Small intestine (tissue), 16 donors: ENCODE measurements at places on chromosomes 5 and 9.

DNA sequence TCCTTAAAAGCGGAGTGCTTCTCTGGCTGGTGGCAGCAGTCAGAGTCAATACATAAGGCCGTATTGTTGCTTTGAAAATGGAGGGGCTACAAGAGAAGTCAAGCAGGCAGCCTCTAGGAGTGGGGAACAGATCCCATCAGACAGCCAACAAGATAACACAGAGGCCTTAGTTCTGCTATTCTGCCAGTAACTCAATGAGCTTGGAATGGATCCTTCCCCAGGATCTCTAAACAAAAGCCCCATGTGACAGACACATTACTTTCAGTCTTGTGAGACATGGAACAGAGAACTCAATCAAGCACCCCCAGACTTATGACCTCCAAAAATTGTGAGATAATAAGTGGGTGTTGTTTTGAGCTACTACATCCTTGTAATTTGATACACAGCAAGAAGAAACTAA is 158.6 kb downstream of the RFX3 start:
- H3K4me1 ChIP-seq: no peaks in the 10 kb centered on the region
- no peak overlapping the region for H3K4me3 ChIP-seq
- no peak for DNase-seq
- no peaks in the 10 kb centered on the region for H3K27me3 ChIP-seq

DNA sequence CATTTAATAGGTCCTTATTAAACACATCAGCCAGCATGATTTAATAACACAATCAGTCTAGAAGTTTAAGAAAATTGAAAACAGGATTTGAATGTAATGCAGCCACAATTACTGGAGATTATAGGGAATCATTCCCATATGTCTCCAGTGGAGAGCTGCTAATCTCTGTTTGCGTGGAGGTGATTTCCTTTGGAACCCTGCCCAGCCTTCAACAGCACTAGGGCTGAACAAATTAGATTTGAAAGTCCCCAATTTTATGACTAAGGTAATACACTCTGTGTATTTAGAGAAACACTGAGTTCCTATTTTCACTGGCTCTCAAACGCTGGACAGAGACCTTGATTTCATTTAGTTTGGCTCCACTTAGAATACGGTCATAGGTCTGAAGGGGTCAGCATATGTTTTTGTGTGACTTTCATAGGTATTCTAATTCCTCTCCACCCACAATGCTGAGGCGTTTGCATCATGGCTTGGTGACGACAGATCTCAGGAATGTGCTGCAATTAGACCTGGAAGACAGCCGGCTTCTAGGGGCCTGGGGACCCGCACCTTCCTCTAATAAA is 508.3 kb downstream of the EBF1 start:
- H3K27ac ChIP-seq: no peak overlapping the region
- H3K4me1 ChIP-seq: peaks cover 23% of the 10 kb centered on the region
- H3K4me3 ChIP-seq: no peak overlapping the region
- DNase-seq: peak; percentile 3

DNA sequence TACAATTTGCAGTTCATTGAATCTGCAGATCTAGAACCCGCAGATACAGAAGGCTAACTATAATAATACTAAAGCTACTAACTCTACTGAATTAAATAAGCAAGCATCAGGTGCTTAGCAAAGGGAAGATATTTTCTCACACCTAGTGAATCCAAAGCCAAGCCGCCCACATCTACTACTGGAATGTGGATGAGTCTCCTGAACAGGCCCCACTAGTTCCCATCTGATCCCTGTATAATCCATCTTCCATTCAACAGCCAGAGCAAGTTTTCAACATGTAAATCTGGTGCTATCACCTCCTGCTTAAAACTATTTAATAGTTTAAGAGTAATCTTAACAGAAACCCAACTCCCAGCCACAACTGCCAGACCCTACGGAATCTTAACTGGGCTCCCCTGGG is 18.9 kb downstream of the ARL15 start:
- no peaks in the 10 kb centered on the region for H3K4me1 ChIP-seq
- H3K27ac ChIP-seq: no peak overlapping the region
- H3K4me3 ChIP-seq: no peak overlapping the region

DNA sequence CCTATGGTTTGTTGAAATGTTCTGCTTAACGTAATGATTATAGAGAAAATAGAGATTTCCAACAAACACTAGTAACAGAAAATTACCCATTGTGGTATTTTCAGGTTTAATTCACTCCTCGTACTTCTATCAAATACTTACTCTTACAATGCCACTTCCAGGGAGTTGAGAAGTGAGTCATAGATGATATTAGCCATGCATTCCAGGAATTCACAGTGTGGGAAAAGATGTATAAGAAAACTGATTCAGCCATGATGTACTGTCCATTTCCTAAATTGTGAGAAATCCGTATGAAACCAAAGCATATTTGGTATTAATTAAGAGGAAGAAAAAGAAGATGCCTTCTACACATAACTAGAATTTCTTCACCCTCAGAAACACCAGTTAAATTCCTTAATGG is 1854.6 kb upstream of the WWC1 start:
- H3K27me3 ChIP-seq: no peaks in the 10 kb centered on the region
- no peaks in the 10 kb centered on the region for H3K36me3 ChIP-seq
- no peak overlapping the region for H3K4me3 ChIP-seq
- no peak overlapping the region for H3K27ac ChIP-seq

DNA sequence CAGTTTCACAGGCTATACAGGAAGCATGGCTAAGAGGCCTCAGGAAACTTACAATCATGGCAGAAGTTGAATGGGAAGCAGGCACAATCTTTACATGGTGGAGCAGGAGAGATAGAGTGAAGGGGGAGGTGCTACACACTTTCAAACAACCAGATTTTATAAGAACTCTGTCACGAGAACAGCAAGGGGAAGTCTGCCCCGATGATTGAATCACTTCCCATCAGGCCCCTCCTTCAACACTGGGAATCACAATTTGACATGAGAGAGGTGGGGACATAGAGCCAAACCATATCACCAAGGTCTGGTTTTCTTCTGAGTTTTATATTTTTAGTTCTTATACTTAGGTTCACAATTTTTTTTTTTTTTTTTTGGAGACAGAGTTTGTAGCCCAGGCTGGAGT is 16.1 kb downstream of the ZCCHC9 start:
- H3K27me3 ChIP-seq: no peaks in the 10 kb centered on the region
- DNase-seq: no peak
- H3K27ac ChIP-seq: no peak overlapping the region
- H3K4me1 ChIP-seq: no peaks in the 10 kb centered on the region
- H3K4me3 ChIP-seq: no peak overlapping the region
- peaks cover 4% of the 10 kb centered on the region for H3K36me3 ChIP-seq

- no peaks in the 10 kb centered on the region for H3K27me3 ChIP-seq
- peak; percentile 84 for DNase-seq
- no peaks in the 10 kb centered on the region for H3K4me1 ChIP-seq
- peak overlapping the region; percentile 68 for H3K27ac ChIP-seq
These were observed 28.0 kb upstream of the TXN start for GRCh38 chr9:110284211-110284844.

- no peaks in the 10 kb centered on the region for H3K4me1 ChIP-seq
- H3K4me3 ChIP-seq: no peak overlapping the region
- no peaks in the 10 kb centered on the region for H3K27me3 ChIP-seq
- no peaks in the 10 kb centered on the region for H3K36me3 ChIP-seq
- DNase-seq: no peak
- H3K27ac ChIP-seq: no peak overlapping the region
These were observed 344.8 kb downstream of the NTRK2 start for GRCh38 chr9:85014292-85014691.

DNA sequence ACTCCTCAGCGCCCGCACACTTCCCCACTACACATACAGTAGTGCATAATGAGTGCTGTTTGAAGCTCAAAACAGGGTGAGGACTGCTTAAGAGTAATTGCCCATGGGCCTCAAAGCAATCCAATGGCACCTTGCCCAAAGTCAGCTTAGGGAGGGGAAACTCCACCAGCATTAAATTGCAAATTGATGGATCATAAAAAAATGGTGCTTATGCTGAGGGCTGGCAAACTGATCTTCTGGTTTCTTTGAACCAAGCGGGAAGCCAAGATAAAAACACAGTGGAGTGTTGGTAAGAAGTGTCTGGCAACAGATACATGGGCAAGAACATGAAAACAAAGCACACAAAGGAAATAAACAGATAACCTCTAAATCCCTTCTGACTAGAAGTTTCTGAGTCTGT is 28.0 kb downstream of the TLE1 start:
- no peaks in the 10 kb centered on the region for H3K36me3 ChIP-seq
- DNase-seq: no peak
- H3K4me1 ChIP-seq: peaks cover 17% of the 10 kb centered on the region

GRCh38 chr9:77456829-77457437 is 191.2 kb downstream of the GNA14 start:
- H3K27ac ChIP-seq: no peak overlapping the region
- no peak overlapping the region for H3K4me3 ChIP-seq
- no peaks in the 10 kb centered on the region for H3K4me1 ChIP-seq

DNA sequence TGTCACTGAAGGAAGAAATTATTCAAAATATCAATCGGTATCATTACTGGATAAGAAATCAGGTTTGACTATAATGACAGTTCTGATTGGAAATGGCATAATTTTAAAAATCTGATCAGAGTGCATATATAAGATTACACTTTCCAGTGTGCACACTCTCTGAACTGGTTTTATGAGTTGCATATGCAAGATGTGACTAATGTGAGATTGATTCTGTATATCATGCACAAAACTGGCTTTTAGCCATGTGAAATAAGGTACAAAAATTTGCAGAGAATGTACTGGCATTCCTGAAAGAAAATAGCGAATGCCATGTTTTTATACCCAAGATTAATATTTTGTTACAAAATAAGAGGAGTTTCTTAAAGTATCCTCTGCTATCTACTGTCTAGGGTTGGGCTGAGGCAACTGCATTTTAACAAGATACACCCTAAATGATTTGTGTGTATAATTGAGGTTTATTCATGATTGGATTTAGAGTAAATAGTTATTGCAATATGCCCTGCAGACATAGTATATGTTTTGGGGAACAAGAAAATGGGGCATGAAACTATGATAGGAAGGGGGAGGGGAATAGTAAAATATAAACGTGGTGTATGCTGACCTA is 70.7 kb downstream of the LNPEP start:
- DNase-seq: no peak
- peaks cover 10% of the 10 kb centered on the region for H3K36me3 ChIP-seq
- H3K27ac ChIP-seq: no peak overlapping the region
- no peak overlapping the region for H3K4me3 ChIP-seq

- no peak overlapping the region for H3K27ac ChIP-seq
- DNase-seq: no peak
- no peak overlapping the region for H3K4me3 ChIP-seq
These were observed 3.2 kb upstream of the SLIT3 start for GRCh38 chr5:169304175-169304574.

- peaks cover 40% of the 10 kb centered on the region for H3K36me3 ChIP-seq
- no peaks in the 10 kb centered on the region for H3K4me1 ChIP-seq
- no peak overlapping the region for H3K4me3 ChIP-seq
- no peaks in the 10 kb centered on the region for H3K27me3 ChIP-seq
These were observed 27.0 kb downstream of the SLC25A25 start for GRCh38 chr9:128094950-128095544.

DNA sequence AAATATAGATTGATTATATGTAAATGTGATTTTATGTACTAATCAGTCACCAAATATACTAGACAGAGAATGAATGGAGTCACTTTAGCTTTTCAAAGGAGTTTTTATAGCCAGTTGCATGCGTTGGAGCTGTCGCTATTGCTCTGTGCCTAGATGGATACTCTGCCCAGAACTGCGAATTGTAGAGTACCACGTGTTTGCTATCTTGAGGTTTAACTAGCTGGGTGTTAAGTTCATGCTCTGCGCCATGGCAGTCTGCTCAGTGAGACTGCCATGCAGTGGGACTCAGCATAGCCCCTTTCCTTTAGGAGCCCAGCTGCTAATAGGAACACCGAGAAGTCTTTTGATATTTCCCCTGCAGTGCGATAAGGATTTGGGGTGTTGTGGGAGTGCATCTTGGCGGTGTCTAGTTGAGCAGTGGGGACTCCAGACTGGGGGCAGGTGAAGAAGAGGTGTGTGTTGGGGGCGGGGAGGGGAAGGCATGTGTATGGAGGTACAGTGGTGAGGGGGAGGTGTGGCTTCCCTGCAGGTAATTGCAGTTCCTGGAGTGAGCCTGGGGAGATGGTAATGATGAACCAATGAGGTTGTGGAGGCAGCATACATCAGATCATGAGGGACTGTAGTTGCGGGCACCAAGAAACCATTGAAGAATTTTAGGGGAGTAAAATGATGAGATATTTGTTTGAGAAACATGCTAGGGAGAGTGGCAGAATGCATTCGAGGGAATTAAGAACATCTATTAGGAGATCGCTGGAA is 118.9 kb downstream of the TRIO start:
- H3K27me3 ChIP-seq: no peaks in the 10 kb centered on the region
- H3K36me3 ChIP-seq: no peaks in the 10 kb centered on the region
- DNase-seq: no peak
- H3K4me1 ChIP-seq: peaks cover 9% of the 10 kb centered on the region
- H3K4me3 ChIP-seq: no peak overlapping the region

DNA sequence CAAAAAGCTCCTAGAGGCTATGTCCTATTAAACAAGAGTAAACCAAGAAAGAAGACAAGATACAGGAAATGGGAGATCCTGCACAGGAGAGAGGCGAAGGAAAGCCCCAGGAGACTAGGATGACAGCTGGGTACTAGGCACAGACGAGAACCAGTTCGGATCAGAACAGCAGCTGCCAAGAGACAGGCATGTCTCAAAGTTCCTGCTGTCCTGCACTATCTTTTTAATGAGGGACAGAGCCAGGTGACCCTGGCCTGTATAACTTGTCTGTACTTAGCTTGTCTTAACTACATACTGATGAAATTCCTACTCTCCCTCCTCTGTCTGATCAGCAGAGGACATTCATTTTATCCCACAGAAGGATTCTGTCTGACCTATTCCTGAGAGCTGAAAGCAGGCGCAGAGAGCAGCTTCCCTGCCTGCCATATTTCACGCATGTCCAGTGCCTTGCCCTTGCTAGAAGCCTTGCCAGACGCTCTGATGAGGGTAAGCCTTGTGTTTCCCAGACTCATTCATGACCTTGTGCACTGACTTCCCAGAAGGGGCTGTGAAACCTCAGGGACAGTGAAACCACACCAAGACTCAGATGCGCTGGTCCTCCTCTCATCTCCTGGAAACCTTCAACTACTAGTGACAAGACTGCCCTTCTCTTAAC is 24.7 kb downstream of the TSC1 start:
- no peaks in the 10 kb centered on the region for H3K27me3 ChIP-seq
- peaks cover 34% of the 10 kb centered on the region for H3K36me3 ChIP-seq
- DNase-seq: no peak
- H3K4me1 ChIP-seq: no peaks in the 10 kb centered on the region

- H3K27me3 ChIP-seq: no peaks in the 10 kb centered on the region
- no peak overlapping the region for H3K4me3 ChIP-seq
- peak; percentile 72 for DNase-seq
- peaks cover 5% of the 10 kb centered on the region for H3K4me1 ChIP-seq
- H3K27ac ChIP-seq: no peak overlapping the region
These were observed 286.6 kb downstream of the CRB2 start for GRCh38 chr9:123642291-123643278.

GRCh38 chr5:92332039-92332438 is 948.9 kb upstream of the ARRDC3 start:
- no peak overlapping the region for H3K27ac ChIP-seq
- DNase-seq: no peak

- H3K36me3 ChIP-seq: no peaks in the 10 kb centered on the region
- H3K27me3 ChIP-seq: no peaks in the 10 kb centered on the region
- H3K4me1 ChIP-seq: no peaks in the 10 kb centered on the region
- DNase-seq: no peak
- H3K4me3 ChIP-seq: no peak overlapping the region
These were observed 146.4 kb upstream of the TAS2R1 start for GRCh38 chr5:9776525-9776924.
